ENCODE measurements at places on chromosomes 11 and 22. TPM values are rescaled to one million over a fixed set of nuclear protein-coding genes. Genes with fewer than 3 reads are reported as not detected.

DNA sequence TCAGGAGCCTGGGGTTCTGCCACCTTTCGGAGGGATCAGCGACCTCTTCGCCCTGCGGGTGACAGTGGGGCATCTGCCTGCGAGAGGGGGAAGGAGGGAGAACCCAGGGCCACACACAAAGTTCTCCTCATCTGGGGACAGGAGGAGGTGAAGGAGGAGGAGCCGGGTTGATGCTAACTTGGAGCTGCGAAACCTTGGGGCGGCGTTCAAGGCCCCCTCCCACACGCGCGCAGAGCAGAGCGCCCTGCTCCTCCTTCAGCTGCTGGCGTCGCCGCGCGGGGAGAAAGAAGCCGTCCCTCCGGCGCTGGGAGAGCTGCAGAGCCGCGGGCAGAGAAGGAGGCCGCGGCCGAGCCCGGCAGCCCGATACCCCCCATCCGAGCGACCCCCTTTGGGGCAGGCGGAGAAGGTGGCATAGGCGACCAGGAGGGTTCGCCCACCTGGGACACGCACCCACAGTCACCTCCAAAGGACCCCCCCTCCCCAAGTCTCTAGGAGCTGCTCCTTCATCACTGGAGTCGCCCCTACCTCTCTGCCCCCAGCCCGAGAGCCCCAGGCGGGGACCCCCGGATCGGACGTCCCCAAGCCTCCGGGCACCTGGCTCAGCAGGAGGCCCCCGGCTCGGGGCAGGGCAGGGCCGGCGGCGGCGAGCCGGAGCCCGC, at the start of gene RASD2:
TSS of gene RASD2 (plus strand) at position 237 of the 659 bp plus-strand sequence. CDS start 5,979 bp downstream, outside the sequence.
- no peak for DNase-seq

- no peak for DNase-seq
Observed at GRCh38 chr11:114091516-114092397, 32.2 kb downstream of the ZBTB16 start.

GRCh38 chr22:41541484-41541883, 2.8 kb downstream of the POLR3H start:
- DNase-seq = no peak

DNA sequence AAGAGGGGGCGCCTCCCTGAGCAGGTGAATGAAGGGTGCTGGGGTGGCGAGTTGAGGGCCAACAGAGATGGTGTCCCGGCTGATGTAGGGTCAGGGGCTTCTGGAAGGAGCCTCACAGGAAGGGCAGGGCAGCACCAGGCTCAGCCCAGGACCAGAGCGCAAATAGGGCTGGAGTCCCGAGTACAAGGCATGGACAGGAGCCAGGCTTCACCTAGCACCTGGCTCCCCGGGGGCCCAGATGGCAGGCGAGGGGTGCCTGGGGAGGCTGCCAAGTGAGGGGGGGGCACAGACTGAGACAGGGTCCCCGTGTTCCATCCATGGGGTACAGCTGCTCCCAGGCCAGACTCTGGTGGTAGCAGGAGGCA, 105.8 kb downstream of the KCNQ1 start:
- no peak for DNase-seq

- DNase-seq = no peak
Observed at GRCh38 chr11:40306938-40307548, 1152.4 kb downstream of the LRRC4C start.

DNA sequence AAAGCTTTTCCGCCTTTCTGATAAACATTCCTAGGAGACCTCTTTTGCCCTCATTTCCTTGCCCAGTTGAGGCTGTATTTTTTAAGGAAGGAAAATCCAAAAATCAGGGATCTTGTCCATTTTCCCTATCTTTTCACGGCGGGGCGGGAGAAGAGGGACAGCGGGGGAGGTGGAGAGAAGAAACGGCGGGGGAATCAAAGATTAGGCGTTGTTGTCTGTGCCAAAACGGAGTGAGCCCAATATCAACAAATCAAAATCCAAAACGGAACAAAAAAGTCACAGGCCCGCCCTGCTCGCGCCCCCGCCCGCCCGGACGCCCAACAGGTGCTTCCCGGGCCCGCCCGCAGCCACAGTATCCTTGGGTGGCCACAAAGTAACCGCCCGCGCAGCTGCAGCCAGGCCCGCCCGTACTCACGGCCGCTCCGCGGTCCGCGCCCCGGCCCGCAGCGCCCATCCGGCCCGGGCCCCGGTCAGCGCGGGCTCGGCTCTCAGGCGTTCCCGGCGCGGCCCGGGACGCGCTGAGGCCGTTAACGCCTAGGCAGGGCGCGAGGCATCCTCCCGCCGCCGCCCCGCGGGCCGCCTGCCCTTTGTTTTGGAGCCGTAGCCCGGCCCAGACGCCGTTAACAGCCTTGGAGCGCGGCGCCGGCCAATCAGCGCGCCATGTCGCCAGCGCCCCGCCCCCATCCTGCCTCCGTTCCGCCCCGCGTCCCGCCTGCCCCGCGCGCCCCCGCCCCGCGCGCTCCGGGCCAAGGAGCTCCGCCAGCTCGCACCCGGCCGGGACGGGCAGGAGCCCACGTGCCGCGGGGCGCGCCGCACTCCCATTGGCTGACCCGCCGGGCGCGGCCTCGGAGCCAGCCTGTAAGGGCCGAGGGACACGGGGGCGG, at the start of gene YPEL1:
TSS of gene YPEL1 (minus strand) at position 595 of the 884 bp plus-strand sequence. CDS start 25,050 bp downstream, outside the sequence.
- peak; percentile 98 for DNase-seq

DNA sequence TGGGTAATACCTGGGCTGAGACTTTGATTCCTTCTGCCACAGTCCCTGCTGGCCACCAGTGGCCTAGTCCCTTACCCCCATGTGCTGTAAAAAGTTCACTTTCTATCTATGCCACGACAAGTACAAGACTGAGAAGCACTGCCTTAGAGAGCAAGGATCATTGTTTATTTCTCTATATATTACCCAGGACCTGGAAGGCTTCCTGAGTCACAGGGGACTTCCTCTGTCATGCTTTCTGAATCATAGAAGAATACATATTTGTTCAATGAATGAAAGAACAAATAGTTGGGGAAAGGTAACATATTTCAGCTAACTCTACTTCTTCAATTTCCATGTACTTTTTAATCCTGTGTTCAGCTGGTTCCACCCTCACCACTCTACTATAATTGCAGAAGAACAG, 5.5 kb upstream of the SYT9 start:
- DNase-seq = no peak

DNA sequence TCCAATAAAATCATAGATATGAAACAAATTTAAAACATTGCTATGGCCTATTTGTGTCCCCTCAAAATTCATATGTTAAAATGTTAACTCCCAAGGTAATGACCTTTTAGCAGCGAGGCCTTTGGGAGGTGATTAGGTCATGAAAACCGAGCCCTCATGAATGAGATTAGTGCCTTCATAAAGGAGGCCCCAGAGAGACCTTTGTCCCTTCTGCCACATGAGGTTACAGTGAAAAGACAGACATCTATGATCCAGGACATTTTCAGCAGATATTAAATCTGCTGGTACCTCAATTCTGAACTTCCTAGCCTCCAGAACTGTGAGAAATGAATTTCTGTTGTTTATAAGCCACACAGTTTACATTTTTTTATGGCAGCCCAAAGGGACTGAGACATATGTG, 171.7 kb downstream of the MPPED1 start:
- DNase-seq = no peak

GRCh38 chr11:34351051-34351450, 6.8 kb downstream of the ABTB2 start:
- no peak for DNase-seq

- no peak for DNase-seq
Observed at GRCh38 chr22:25027959-25028840, 75.7 kb downstream of the KIAA1671 start.

- DNase-seq = no peak
Observed at GRCh38 chr22:27470169-27470772, 331.3 kb downstream of the MN1 start.

GRCh38 chr11:118688851-118689502, 9.5 kb upstream of the TREH start:
- no peak for DNase-seq

GRCh38 chr11:94895971-94896370, 77.4 kb downstream of the CWC15 start:
- no peak for DNase-seq

DNA sequence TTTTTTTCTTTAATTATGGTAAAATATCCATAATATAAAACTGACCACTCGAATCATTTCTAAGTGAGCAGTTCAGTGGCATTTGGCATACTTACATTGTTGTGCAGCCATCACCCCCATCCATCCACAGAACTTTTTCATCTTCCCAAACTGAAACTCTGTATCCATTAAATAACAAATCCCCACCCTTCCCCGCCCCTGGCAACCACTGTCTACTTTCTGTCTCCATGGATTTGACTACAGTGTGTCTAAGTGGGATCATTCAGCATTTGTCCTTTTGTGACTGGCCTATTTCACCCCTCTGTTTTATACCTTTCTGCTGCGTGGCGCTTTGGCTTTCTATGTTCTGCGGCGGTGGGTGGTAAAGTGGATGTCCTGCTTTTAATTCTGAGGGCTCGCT, 49.1 kb downstream of the RTN4R start:
- no peak for DNase-seq

DNA sequence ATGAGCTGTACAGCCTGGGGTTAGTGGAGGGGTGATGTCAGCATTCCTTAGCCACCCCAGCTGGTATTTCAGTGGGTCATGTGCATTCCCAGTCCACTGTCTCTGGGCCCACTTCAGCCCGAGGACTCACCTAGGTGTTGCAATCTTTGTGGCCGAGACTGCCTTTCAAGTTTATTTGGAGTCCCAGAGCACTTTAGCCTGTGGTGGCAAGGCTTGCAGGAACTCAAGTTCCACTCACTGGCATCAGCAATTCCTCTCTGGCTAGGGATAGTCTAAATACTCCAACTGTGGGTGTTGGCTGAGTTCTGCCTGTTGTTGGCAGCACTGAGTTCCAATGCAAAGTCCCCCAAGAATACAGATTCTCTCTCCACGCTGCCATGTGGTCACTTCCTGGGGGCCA, 191.6 kb upstream of the PGR start:
- DNase-seq = no peak

DNA sequence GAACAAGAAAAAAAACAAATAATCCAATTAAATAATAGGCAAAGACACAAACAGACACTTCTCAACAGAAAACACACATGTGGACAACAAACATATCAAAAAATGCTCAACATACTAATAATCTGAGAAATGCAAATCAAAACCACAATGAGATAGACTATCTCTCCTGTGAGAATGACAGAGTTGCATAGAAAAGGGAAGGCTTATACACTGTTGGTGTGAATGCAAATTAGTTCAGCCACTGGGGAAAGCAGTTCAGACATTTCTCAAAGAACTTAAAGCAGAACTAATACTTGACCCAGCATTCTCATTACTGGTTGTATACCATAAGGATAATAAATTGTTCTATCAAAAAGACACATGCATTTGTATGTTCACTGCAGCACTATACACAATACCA, 637.8 kb upstream of the LUZP2 start:
- DNase-seq = no peak

DNA sequence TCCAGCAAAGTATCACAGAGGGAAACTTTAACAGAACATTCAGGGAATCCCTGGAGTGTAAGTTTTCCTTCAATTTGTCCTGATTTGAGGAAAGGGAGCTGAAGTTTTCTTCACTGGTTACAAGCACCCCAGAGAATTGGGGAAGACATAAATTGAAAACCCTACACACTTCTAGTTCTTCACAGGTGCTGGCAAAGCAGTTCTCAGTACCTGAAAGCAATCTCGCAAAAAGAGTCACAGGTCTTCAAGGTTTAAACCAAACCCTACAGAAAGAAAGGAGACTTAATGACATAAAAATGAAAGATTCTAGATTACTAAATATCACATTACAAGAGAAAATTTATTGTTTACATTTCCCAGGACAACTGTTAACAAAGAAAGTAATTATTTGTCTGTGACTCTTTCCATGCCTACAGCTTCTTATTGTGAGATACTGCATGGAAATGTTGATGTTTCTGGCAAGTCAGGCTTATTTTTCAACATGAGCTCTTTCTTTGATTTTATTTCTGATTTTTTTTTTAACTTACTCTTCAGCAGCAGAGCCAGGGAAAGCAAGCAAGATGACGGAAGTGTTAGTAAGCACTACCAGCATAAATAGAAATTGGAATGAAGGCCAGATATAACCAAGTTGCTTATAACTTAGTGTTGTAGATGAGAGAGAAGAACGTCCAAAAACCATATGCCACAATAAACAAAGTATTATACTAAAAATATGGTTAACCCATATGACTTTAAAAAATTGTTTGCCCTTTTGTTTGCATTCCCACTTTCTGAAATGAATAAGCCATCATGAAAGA, 44.1 kb downstream of the FANCF start:
- peak; percentile 32 for DNase-seq

- no peak for DNase-seq
Observed at GRCh38 chr11:28448186-28448585, 340.0 kb downstream of the METTL15 start.

- no peak for DNase-seq
Observed at GRCh38 chr11:126186708-126187529, 24.5 kb downstream of the RPUSD4 start.

GRCh38 chr11:63915961-63916836, 765 bp downstream of the RCOR2 start:
- no peak for DNase-seq

DNA sequence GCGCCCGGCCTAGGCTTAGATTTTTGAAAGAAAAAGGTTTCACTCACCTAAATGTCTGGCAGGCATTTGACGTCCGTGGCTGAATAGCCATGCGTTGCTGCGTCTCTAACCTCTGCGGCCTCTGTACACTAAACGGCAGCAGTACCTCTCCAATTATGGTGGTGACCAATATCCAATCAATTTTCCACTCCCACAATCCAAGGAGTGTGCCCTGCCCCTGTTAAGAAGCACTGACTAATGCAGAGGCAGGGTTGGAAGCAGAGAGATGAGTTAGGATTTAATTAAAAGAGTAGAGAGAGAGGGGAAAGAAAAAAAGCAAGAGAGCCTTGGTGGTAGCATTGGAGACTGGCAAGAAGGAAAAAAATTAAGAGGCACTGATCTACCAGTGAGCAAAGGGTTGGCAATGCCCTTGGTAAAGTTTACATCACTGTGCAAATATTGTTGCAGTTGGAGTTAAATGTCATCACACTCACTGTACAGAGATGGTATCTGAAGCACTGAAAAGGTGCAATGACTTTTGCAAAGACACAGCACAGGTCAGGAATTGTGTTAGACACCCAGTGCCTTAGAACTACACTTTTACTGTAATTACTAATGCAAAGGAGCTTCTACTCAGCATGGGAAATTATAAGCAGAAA, 526.7 kb downstream of the NTM start:
- DNase-seq = no peak

- DNase-seq = no peak
Observed at GRCh38 chr11:55949330-55949729, 13.1 kb upstream of the OR5I1 start.

Gene LIF
- 1.4 TPM for polyA plus RNA-seq

Gene APOBEC3C
- 25.9 TPM for polyA plus RNA-seq

Gene KIRREL3
- polyA plus RNA-seq = 1.1 TPM

Gene SLC16A8
- 1.4 TPM for polyA plus RNA-seq

Gene IGSF22
- 0.82 TPM for polyA plus RNA-seq

Gene UPK3A
- not detected for polyA plus RNA-seq

Gene OTOG
- 0.14 TPM for polyA plus RNA-seq

Gene PRRG4
- polyA plus RNA-seq = 2.3 TPM

Gene AP1B1
- 27.6 TPM for polyA plus RNA-seq

Gene FGF19
- polyA plus RNA-seq = 0.08 TPM

Gene CDC45
- polyA plus RNA-seq = 10.0 TPM

Gene GGTLC2
- 0.21 TPM for polyA plus RNA-seq

Gene TRPC6
- 29.3 TPM for polyA plus RNA-seq

Gene GNB1L
- polyA plus RNA-seq = 2.7 TPM

Gene OR5A1
- not detected for polyA plus RNA-seq

Gene PNPLA5
- polyA plus RNA-seq = 0.05 TPM

Gene SYT13
- 4.5 TPM for polyA plus RNA-seq

Gene IL10RA
- polyA plus RNA-seq = 4.9 TPM

Gene MYBPC3
- polyA plus RNA-seq = not detected

Gene CENPM
- 17.4 TPM for polyA plus RNA-seq

All from right lung (tissue), 10 donors.